Activated CD4-positive, alpha-beta T cell treated with anti-CD3 and anti-CD28 coated beads, Interleukin-2, amount 10 ng/mL, durations not matched to agents 7 days and 5 days (primary cell): ENCODE measurements at places on chromosomes 6 and 20. TPM values are rescaled to one million over a fixed set of nuclear protein-coding genes. Genes with fewer than 3 reads are reported as not detected.

GRCh38 chr20:17620371-17621228 is 50.7 kb downstream of the DSTN start:
- peaks cover 5% of the 10 kb centered on the region for H3K4me1 ChIP-seq
- no peak overlapping the region for H3K27ac ChIP-seq
- no peak for DNase-seq
- H3K27me3 ChIP-seq, result no peaks in the 10 kb centered on the region

GRCh38 chr6:90183587-90184333 is 112.9 kb downstream of the BACH2 start:
- H3K4me1 ChIP-seq, result peaks cover 80% of the 10 kb centered on the region
- DNase-seq, result no peak
- peak overlapping the region; percentile 83 for H3K27ac ChIP-seq
- peaks cover 31% of the 10 kb centered on the region for H3K36me3 ChIP-seq
- no peak overlapping the region for H3K4me3 ChIP-seq
- no peaks in the 10 kb centered on the region for H3K27me3 ChIP-seq

Gene TRIM10
- total RNA-seq, result not detected

Gene CUL9
- 60.7 TPM for total RNA-seq
